GM04503 (cell line): ENCODE measurements at places on chromosomes 2 and 18.

DNA sequence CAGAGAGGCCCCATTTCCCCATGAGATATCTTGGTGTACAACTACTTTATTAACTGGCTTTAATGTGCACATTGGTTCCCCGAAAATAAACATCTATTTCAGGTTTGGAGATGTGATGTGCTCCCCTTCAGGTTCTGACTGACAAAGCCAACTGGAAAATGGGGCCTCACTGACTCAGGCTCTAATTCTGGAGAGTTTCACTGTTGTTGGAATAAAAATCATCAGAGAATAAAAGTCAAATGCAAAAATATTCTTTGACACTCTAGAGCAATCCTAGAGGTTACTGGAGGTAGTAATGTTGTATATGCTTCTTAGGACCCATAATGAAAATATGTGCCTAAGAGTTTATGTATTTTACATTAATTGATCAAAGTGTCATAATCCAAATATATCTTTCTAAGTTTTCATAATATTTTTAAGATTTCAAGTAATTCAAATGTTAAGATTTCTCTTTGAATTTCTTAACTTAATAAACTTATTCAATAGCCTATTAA lies 189.9 kb upstream of the COL3A1 start:
- DNase-seq, result no peak

DNA sequence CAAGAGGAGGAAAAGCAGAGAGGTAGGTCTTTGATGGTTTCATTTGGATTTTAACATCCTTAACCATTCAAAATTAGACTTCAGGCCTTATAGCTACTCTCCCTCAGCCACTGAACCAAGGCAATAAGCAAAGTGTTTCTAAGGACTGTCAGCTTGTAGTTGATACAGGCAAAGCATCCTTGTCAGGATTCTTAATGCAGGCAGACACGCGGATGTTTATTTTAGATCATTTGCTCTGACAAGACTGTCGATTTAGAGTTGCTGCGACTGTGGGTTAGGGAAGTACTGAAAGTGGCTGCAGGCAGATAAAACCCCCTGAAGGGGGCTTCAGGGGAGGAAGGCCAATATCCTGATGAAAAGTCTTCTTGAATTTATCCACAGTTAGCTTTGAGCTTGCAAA lies 46.6 kb downstream of the CDH20 start:
- no peak for DNase-seq

GRCh38 chr2:233498126-233498525 lies 68.5 kb downstream of the USP40 start:
- no peak for DNase-seq

DNA sequence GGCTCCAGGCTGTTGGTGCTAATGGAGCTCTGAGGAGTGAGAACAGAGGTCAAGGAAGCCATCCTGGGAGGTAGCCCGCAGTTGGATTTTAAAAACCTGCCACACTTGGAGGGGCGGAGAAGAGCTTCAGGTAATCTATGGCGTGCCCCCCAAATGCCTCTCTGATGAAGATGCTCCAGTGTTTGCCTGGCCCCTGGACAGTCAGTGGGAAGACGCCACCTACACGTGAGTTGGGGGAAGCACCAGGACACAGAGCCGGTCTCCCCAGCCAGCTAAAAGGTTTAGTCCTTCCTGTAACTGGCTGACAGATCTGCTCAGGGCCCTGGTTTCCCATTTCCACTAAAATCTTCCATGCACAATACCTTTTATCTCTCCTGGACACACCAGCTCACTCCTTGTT lies 225.0 kb downstream of the TTC32 start:
- no peak for DNase-seq

- no peak for DNase-seq
Observed at GRCh38 chr2:156211318-156211717, 121.2 kb downstream of the NR4A2 start.

- peak; percentile 80 for DNase-seq
Observed at GRCh38 chr2:8090748-8091700, 590.8 kb upstream of the ID2 start.

DNA sequence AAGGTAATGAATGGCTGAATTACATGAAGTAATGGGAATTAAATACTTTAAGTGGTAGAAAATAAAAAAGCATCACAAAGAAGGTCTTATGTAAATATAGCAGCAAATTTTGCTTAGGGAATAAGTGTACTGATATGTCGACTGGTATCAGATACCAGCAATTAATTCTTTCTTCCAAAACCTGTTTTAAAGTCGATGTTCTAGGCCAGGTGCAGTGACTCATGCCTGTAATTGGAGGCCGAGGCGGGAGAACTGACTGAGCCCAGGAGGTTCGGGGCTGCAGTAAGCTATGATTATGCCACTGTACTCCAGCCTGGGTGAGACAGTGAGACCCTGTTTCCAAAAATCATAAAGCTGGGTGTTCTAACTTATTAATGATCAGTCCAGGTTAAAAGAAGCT lies 30.3 kb downstream of the SP3 start:
- DNase-seq, result no peak

- no peak for DNase-seq
Observed at GRCh38 chr2:125107446-125107845, 1082.4 kb downstream of the CNTNAP5 start.

GRCh38 chr2:3489764-3490115 lies 29.6 kb downstream of the ADI1 start:
- DNase-seq, result no peak

GRCh38 chr2:223396993-223397392 lies 205.2 kb downstream of the SCG2 start:
- no peak for DNase-seq

DNA sequence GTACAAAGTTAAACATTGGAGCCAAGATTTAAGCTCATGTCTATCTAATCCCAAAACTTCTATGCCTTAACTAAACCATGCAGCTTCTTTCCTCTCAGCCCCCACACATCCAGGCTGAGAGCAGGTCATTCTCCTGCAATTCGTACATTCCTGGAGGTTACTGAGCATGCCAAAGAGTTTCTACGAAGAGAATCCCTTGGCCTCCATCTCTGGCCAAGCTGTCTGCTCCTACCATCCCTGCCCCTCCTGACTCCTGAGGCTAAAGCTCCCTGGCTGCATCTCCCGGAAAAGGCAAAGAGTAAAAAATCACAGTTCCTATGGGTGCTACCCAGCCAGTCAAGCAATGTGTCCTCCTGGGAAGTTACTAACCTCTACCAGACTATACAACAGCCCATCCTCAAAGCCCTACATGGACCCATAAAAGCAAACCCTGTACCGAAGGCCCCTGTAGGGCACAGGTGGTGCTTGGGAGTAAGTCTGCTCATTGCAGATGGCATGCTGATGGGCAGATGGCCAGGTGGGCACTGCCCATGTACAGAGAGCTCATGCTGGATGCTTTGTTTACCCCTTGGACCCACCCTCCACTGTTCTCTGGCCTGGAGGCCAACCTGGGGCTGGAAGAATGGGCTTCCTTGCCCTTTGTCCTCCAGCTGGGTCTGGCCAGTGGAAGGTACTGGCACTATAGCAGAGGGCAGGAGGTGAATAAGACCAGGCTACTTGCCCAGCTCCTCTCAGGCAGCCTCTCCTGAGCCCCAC lies 99.5 kb downstream of the TTC32 start:
- no peak for DNase-seq

DNA sequence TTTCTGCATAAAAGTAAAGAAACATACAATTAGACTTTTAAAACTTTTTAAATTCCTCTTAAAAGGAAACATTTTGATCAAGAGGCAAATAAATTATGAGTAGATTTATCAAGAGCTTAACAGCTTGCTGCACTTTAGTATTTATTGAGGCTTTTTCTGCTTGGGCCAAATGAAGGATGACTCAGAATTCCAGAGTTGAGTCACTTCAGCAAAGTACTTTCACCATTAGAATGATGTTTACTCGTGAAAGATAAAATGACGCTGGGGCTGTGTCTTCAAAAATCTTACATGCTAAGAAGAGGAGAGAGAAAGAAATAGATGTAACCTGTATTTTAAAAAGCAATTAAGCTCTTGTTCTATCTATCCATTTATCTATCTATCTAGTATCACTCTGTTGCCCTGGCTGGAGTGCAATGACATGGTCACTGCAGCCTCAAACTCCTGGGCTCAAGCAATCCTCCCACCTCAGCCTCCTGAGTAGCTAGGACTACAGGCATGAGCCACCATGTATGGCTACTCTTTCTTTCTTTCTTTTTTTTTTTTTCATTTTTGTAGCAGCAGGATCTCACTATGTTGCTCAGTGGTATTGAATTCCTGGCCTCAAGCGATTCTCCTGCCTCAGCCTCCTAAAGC lies 75.3 kb upstream of the RIOK3 start:
- DNase-seq, result peak; percentile 51

GRCh38 chr2:157182834-157183396 lies 74.6 kb upstream of the GALNT5 start:
- DNase-seq, result peak; percentile 81

- no peak for DNase-seq
Observed at GRCh38 chr2:40499437-40499836, 47.5 kb upstream of the SLC8A1 start.

DNA sequence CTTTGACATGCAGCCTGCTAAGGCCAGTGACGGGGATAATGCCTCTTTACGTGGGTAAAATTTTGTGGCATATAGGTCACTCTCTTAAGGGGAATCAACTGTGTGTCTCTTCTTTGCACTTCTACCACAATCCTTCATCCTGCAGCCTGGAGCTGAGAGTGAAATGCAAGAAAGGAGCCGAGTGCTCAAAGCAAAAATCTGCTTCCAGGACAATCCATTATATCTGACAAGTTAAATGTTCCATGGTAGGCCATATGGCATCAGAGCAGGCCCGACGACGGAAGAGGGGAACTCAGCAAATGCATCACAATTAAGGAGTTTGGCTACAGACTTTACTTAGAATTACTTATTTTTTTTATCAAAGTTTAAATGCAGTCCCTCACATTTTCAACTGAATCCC lies 171.2 kb downstream of the TCF4 start:
- DNase-seq, result no peak

DNA sequence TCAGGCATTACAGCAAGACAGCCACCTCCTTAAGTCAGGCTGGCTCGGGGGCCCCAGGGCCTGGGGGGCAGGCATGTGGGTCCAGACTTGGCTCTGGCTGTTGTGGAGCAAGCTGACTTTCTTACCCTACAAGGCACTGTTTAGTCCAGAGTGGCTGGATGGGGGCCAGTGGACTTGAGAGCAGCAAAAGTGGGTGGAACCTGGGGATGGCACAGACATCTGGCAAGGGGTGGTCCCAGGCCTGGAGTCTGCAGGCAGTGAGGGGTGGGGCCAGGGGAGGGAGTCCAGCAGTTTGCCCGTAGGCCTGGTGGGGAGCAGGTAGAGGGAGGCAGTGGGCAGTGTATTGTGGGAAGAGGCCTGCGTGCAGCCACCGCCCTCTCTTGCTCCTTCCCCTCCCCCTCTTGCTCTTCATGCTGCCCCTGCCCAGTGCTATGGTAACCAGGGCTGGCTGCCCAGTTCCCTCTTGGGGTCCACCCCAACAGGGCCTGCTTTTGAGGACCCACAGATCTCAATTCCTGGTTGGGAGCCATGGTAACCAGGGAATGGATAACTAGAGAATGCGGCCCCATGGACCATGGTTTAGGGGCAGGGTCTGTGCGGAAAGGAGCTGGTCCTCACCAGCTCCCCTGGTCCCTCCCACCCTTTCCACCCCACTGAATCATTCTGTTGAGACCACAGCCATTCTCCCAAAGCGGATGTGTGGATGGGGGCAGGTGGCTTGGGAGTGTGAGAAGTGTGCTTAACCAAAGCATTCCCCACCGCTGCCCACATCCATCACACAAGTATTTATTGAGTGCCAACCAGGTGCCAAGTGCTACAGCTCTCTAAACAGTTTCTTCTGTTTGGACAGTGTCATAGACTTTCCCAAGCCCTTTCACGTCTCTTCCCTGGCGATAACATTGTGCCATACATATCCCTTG lies 19.3 kb downstream of the SPEG start:
- DNase-seq, result peak; percentile 64

DNA sequence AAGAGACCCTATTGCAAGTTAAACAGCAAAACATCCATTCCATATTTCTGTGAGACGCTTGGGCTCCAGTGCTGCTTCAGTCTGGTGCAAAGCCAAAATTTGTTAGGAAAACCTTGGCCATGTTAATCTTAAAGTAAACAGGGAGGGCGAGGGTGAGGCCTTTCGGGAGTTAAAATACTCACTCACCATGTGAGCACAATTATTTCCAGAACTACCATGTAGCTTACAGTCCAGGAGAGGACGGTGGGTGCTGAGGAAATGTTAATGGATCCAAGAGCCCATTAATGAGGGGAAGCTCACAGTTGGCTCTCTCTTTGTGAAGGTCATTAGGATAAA lies 286.4 kb downstream of the SLC8A1 start:
- no peak for DNase-seq

GRCh38 chr18:62329691-62330454 lies 4.8 kb downstream of the TNFRSF11A start:
- DNase-seq, result no peak

- no peak for DNase-seq
Observed at GRCh38 chr2:42598656-42599055, 30.2 kb downstream of the MTA3 start.

DNA sequence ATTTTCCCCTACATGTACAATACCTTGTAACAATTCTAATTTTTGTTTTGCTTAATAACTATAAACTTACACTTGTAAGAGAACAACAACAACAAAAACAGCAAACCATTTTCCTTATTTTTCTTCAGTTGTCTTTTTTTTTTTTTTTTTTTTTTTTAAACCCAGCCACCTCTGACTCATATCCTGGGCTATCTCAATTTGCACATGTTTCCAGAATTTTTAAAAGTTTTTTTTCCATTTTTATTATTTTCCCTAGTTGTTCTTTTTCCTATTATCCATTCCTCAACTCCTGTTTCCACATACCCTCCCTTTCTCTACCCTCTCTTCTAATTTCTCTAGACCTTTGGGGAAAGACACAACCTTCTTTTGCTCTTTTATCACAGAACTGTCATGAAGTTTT lies 112.5 kb downstream of the EFEMP1 start:
- DNase-seq, result no peak

- no peak for DNase-seq
Observed at GRCh38 chr2:219056896-219057708, 3.6 kb downstream of the IHH start.

- no peak for DNase-seq
Observed at GRCh38 chr2:126658319-126658904, 2.5 kb downstream of the GYPC start.

- no peak for DNase-seq
Observed at GRCh38 chr2:151937966-151938365, 109.7 kb upstream of the ARL5A start.

- no peak for DNase-seq
Observed at GRCh38 chr2:236661061-236661761, 91.6 kb downstream of the ACKR3 start.

GRCh38 chr2:111169268-111169667 lies 48.6 kb downstream of the BCL2L11 start:
- no peak for DNase-seq

GRCh38 chr2:101012054-101012705 lies 10.1 kb downstream of the RPL31 start:
- DNase-seq, result no peak

GRCh38 chr2:168889635-168890005 lies 610 bp downstream of the SPC25 start:
- no peak for DNase-seq

GRCh38 chr2:86703704-86704361 lies 16.3 kb upstream of the RMND5A start:
- DNase-seq, result peak; percentile 26

DNA sequence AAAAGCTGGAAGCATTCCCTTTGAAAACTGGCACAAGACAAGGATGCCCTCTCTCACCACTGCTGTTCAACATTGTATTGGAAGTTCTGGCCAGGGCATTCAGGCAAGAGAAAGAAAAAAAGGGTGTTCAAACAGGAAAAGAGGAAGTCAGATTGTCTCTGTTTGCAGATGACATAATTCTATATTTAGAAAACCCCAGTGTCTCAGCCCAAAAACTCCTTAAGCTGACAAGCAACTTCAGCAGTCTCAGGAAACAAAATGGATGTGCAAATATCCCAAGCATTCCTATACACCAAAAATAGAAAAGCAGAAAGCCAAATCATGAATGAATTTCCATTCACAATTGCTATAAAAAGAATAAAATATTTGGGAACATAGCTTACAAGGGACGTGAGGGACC lies 11.1 kb downstream of the SLC8A1 start:
- DNase-seq, result no peak
